ENCODE measurements at places on chromosomes 7 and 10. TPM values are rescaled to one million over a fixed set of nuclear protein-coding genes. Genes with fewer than 3 reads are reported as not detected.

GRCh38 chr10:74705358-74705980 is 120.9 kb upstream of the KAT6B start:
- no peak overlapping the region for H3K4me3 ChIP-seq
- H3K27ac ChIP-seq: no peak overlapping the region
- no peaks in the 10 kb centered on the region for H3K36me3 ChIP-seq
- H3K27me3 ChIP-seq: no peaks in the 10 kb centered on the region
- H3K4me1 ChIP-seq: no peaks in the 10 kb centered on the region
- DNase-seq: no peak

DNA sequence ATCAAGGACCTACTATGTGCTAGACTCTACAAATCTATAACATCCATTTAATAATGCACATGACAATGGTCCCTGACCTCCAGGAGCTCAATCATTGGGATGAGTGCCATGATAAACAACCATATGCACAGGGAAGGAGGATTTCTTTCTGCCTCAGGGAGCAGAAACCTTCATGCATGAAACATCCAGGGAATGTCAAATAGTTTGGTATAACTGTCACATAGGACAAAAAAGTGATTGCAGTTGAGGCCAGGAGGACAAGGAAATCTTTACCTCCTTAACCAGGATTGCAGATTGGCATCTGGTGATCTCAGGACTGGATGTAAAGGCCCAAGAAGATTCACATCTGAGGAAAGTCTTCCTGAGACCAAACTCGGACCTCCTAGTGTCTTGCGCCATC is 993.1 kb downstream of the KCNMA1 start:
- H3K4me3 ChIP-seq: no peak overlapping the region
- no peak for DNase-seq
- H3K4me1 ChIP-seq: peaks cover 3% of the 10 kb centered on the region
- H3K27ac ChIP-seq: no peak overlapping the region

- no peaks in the 10 kb centered on the region for H3K27me3 ChIP-seq
- DNase-seq: no peak
- no peak overlapping the region for H3K27ac ChIP-seq
- H3K36me3 ChIP-seq: no peaks in the 10 kb centered on the region
Observed at GRCh38 chr10:1372212-1372611, 316.0 kb downstream of the WDR37 start.

DNA sequence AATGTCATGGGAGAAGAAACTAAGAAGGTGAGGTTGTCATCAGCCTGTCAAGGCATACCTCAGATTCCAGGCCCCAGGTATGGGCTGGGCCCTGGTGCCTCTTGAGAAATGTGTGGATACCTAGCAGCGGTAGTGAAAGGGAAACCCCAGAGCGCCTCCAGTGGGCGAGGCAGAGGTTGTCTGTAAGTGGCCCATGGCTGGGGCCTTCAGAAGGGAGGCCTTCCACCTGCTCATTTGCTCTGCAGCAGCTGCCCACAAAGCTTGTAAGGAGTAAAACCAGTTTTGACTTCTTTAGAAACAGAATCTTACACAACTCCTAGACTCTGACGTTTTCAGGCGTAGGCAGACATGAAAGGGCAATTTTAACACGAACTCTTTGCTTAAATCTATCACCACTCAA is 509.9 kb downstream of the PARD3 start:
- no peaks in the 10 kb centered on the region for H3K27me3 ChIP-seq
- no peaks in the 10 kb centered on the region for H3K4me1 ChIP-seq
- DNase-seq: no peak
- no peak overlapping the region for H3K4me3 ChIP-seq
- no peaks in the 10 kb centered on the region for H3K36me3 ChIP-seq

DNA sequence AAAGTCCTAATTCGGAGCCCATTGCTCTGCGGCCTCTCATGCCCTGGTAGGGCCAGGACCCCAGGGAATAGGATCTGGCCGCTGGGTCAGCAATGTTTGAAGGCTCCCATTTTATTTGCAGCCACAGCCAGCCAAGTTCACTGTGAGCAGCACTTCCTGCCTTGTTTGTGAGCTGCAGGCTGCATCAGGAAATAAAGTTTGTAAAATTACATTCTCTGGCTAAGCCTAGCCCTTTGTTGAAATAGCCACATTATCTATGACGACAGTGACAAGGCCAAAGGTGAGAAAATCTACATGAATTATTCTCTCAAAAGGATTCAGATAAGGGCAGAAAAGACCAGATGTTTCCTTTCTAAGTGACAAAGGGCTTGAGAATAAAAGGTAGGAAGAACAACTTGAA is 23.7 kb upstream of the ITGB1 start:
- no peaks in the 10 kb centered on the region for H3K27me3 ChIP-seq
- H3K36me3 ChIP-seq: no peaks in the 10 kb centered on the region
- H3K4me1 ChIP-seq: peaks cover 4% of the 10 kb centered on the region
- DNase-seq: no peak
- no peak overlapping the region for H3K27ac ChIP-seq

GRCh38 chr10:22805304-22805703 is 90.9 kb upstream of the PIP4K2A start:
- H3K27me3 ChIP-seq: no peaks in the 10 kb centered on the region
- DNase-seq: no peak
- no peak overlapping the region for H3K27ac ChIP-seq
- H3K4me1 ChIP-seq: no peaks in the 10 kb centered on the region
- no peaks in the 10 kb centered on the region for H3K36me3 ChIP-seq

Gene ETV1
- 1.5 TPM for total RNA-seq

DNA sequence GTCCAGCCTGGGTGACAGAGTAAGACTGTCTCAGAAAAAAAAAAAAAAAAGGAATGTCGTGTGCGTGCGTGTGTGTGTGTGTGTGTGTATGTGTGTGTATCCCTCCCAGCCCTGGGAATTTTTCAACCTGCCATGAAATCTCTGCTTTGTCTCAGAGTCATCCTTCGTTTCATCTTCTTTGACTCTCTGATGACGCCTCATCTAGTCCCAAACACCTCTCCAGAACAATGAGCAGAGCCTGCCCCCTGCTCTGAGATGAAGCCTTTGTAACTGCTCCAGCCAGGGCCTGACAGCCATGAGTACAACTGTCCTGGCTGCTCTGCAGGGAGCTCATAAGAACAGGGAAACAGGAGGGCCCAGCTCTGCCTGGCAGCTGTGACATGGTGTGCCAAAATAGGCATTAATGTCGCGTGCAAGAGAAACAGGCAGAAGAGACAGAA is 149.5 kb downstream of the FAM107B start:
- no peaks in the 10 kb centered on the region for H3K27me3 ChIP-seq
- no peaks in the 10 kb centered on the region for H3K36me3 ChIP-seq
- no peak for DNase-seq
- no peak overlapping the region for H3K27ac ChIP-seq
- H3K4me3 ChIP-seq: no peak overlapping the region
- no peaks in the 10 kb centered on the region for H3K4me1 ChIP-seq

Gene MKI67
- total RNA-seq: 0.45 TPM

DNA sequence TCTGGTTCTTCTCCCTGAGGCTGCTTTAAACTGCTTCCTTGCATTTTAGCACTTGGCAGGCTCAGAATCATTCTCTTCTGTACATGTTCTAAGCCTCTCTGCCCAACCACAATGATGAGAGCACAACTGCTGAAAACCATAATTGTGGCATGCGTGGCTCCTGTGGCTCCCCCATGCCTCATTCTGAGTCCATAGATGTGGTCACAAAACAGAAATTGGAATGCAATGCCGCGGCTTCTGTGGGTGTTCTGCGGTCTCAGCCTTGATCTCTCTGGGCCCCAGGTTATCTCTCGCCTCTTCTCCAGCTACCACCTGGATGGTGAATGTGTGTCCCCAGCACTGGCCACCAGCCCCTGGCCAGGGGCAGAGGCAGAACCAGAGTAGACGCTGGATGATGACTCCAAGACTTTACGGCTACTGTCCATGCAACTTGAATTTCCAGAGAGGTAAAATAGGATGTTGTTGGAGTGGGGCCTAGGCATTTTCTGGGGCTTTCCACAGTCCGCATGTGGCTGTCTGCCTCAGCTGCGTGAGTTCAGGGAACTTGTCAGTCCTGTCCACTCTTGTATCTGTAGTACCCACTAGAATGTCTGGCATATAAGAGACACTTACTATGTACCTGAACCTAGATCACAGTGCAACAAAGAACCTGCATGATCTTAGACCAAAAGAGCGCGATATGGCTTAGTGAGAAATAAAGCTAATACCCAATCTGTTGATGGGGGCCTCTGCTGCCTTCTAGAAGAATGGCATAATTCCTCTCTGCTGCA is 52.4 kb upstream of the ADRB1 start:
- H3K4me3 ChIP-seq: no peak overlapping the region
- H3K27ac ChIP-seq: no peak overlapping the region
- H3K4me1 ChIP-seq: no peaks in the 10 kb centered on the region
- DNase-seq: no peak
- no peaks in the 10 kb centered on the region for H3K27me3 ChIP-seq

DNA sequence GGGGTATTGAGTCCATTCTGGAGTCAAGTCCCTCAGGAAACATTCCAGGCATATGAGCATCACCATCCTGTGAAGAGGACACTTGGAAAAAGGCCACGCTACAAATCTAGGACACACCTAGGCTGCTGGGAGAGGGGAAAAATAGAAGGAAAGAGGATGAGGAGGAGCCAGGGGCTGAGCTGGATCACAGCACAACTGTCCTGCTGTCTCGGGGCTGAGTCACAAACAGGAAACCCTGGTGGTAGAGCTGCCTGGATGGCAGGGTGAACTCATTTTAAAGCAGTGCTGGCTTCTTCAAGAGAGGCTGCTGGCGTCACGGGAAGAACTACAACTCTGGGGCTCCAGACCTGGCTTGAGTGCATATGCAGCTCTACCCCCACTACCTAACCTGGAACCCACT is 151.5 kb downstream of the RNF216 start:
- H3K36me3 ChIP-seq: no peaks in the 10 kb centered on the region
- no peak overlapping the region for H3K4me3 ChIP-seq
- no peak overlapping the region for H3K27ac ChIP-seq
- no peak for DNase-seq
- no peaks in the 10 kb centered on the region for H3K27me3 ChIP-seq
